ENCODE measurements at places on chromosomes 11 and 22. TPM values are rescaled to one million over a fixed set of nuclear protein-coding genes. Genes with fewer than 3 reads are reported as not detected.

GRCh38 chr11:64762674-64763525 is 3.1 kb upstream of the PYGM start:
- peak; percentile 79 for DNase-seq

MYRF gene
- 1.6 TPM for total RNA-seq

DNA sequence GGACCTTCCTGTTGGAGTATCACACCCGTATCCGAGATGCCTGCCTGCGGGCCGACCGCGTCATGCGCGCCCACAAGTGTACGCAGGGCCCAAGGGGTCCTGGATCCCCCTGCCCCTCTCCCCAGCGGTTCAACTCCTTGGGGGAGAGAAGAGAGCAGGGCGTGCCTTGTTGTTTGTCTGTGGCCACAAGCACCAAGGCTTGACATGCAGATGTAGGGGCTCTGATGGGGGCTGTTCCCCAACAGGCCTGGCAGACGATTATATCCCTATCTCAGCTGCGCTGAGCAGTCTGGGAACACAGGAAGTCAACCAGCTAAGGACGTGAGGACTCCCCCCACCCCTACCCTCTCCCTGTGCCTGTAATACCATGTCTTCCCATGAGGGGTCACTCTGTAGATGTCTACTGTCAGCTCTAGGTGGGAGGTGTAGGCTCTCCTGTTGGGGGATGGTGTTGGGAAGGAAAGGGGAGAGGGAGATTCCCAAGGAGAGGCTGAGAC is 6.8 kb downstream of the CFL1 start:
- no peak for DNase-seq

- no peak for DNase-seq
Measured at GRCh38 chr22:46465793-46466192, 71.6 kb downstream of the CELSR1 start.

XBP1 gene
- 223 TPM for total RNA-seq

Measured in IMR-90 (cell line).